ENCODE measurements at places on chromosomes 5 and 9. TPM values are rescaled to one million over a fixed set of nuclear protein-coding genes. Genes with fewer than 3 reads are reported as not detected.

The SNX18 gene
- 17.6 TPM for total RNA-seq

The PCDHGC4 gene
- 4.0 TPM for total RNA-seq

The NR2F1 gene
- total RNA-seq: not detected

The AMACR gene
- 9.7 TPM for total RNA-seq

The TRIM7 gene
- not detected for total RNA-seq

The SHB gene
- total RNA-seq: 14.6 TPM

The LIFR gene
- 7.8 TPM for total RNA-seq
